ENCODE measurements at places on chromosomes 7 and 10.

GRCh38 chr7:134943785-134944400, 42.4 kb upstream of the AGBL3 start:
- DNase-seq = peak; percentile 55

DNA sequence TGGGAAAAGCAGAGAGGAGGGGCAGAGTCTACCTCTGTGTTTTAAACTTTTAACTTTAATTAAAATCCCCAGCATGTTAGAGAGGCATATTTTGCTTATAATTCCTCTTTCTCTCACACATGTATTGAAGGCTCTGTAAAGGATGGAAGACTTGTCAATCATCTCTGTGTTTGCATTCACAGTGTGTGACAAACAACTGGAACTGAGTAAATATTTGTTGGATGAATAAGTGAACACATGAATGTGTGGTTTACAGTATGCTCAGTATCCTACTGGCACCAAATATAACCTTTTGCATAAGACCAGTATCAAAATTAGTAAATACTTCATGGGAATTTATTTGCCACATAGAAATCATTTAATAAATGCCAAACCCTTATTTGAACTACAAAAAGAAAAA, 829.0 kb downstream of the GRID1 start:
- DNase-seq = no peak

DNA sequence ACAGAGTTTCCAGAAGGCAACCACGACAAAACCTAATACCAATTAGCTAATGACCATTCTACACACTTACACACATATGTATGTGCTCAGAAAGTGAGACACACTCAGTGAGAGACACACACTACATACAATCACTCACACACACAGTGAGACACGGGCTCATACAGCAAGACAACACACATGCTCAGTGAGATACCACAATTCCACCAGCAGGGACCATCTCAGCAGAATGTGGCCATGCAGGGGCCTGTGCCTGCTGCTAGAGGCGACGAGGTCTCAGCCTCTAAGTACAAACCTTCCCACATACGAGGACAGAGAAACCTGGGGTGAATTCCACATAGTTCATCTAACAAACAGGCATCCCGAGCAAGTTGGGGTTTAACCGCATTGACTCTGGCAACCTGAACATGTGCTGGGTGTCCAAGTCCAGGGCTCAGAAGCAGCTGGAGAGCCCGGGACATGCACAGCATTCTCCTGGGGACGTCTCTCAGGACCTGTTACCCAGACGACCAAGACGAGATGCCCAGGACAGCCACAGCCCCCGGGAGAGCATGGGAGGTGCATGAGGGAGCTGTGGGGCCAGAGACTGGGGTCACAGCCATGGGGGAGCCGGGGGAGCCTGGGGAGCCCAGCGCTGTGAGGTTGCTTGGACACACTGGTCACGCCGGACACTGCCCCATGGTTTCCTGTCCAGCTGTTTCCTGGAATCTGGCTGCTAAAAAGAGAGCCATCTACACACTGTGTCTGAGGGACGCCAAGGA, 523.6 kb downstream of the PTPRN2 start:
- no peak for DNase-seq

GRCh38 chr10:19895500-19895899, 79.3 kb downstream of the PLXDC2 start:
- no peak for DNase-seq

GRCh38 chr7:24729365-24730017, 27.8 kb downstream of the GSDME start:
- DNase-seq = no peak

DNA sequence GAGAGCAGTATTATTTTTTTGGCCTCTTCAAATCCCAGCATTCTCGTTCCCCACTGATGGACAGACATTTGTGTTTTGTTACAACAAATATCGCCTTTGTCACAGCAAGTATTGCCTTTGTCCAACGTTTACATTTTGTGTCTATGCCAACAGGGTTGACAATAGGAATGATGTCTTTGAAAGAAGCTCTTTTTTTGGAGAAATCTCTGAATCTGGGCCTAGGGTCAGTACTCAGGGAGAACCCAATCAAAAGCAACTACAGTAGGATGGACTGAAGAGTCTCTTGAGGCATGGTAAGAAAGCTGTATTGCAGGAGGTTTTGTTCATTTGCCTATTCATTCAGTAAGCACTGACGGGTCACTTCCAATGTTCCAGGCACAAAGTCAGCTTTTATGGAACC, 57.7 kb upstream of the KLF14 start:
- no peak for DNase-seq

DNA sequence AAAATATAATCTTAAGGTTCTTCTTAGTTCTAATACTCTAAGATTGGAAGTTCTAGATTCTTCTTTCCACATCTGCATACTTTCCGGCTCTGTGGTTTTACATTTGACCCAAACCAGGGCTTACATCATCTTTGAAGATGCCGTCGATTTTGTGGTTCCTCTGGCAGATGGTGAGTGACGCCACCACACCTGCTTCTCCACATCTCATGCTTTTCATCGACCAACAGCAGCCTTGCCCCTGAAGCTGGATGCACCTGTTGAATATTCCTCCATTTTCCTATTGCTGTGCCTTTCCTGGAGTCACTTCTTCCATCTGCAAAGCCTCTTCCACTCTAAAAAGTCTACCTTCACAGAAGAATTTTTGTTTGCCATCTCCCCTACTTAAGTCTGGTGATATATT, 121.3 kb downstream of the PRKCQ start:
- DNase-seq = no peak

- no peak for DNase-seq
These were observed 126.0 kb upstream of the JCAD start for GRCh38 chr10:30185341-30185740.

- DNase-seq = no peak
These were observed 997.1 kb upstream of the C7orf33 start for GRCh38 chr7:147593271-147594057.

GRCh38 chr7:98249106-98249505, 2.9 kb downstream of the TECPR1 start:
- DNase-seq = no peak

DNA sequence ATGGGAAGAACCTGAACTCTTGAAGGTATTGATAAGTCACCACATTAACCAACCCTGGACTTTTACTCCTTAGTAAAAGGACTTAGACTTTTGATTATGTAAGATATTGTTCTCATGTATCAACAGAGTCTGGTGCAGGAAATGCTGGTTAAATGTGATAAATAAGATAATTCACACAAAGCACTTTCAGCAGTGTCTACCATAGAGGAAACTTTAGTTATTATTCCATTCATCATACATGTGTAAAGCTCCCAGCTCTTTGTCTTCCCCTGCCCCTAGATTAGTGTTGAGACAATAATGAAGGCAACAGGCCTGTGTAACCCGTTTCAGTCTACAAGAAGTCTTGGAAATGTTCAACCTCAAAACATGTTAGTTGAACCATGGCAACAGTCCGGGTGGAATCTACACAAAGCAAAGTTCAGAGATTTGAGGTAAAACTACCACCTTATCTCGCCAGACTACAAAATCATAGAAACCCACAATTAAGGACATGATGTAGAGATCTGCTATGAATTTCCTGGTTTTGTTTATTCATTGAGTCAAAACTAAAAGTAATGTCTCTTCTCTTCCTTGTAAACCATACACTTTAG, 109.9 kb upstream of the ADO start:
- no peak for DNase-seq

DNA sequence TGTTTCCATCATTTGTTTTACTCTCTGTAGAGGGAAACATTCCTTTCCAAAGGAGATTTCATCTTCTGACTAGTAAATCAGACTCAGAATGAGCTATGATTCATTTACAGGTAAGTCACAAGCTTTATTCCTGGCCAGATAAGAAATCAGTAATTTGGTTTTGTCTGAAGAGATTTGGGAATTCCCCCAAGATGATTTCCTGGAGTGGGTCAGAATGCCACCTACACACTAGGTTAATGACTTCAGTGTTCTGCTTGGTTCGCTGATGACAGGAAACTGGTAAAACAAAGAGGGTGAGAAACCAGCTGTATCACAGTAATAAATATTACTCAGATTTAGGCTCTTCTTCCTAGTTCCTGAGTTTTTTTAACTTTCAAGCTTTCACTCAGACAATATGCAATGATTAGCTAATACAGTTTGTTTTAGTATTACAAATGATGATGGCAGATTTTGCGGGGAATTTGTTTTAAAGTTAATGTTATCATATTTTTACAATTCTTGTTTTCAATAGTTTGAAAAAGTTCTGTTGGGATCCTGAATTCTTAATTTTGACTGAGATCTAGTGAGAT, 8.3 kb upstream of the ASZ1 start:
- no peak for DNase-seq

GRCh38 chr10:24821986-24822385, 98.3 kb upstream of the ARHGAP21 start:
- no peak for DNase-seq

GRCh38 chr7:87878208-87878735, 2.0 kb downstream of the DBF4 start:
- no peak for DNase-seq

DNA sequence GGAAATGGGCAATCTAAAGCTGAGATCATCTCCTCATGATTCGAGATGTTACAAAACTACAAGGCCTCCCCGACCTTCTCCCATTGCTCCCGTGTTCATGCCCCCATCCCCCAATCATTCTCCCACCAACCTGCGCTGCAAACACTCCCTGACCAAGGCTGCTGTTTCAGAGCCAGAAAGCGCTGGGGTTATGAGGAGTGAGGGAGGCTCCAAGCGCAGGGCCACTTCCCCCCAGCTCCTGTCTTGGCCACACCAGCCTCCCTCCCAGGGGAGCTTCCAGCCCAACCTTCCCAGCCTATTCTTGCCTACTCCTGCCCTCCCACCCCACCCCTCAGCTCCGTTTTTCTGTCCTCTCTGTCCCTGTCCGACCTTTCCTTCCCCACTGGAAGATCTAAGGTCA, 14.7 kb upstream of the NODAL start:
- DNase-seq = no peak

DNA sequence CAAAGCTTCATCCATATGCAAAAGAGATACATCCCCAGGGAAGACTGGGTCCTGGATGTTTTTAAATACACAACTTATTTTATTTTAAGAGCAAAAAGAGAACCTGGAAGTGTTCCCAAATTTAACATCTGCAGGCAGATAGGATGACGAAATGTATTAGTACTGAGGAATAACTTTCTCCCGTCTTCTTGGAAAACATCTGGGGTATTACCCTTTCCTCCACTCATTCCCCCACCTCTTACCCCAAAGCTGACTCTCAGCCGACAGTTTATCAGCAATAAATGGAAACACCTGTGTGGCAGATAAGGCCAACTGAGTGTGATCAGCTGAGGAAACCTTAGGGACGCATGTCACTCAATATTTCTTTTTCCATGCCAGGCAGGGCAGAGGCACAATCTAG, 435.6 kb upstream of the NPVF start:
- no peak for DNase-seq

DNA sequence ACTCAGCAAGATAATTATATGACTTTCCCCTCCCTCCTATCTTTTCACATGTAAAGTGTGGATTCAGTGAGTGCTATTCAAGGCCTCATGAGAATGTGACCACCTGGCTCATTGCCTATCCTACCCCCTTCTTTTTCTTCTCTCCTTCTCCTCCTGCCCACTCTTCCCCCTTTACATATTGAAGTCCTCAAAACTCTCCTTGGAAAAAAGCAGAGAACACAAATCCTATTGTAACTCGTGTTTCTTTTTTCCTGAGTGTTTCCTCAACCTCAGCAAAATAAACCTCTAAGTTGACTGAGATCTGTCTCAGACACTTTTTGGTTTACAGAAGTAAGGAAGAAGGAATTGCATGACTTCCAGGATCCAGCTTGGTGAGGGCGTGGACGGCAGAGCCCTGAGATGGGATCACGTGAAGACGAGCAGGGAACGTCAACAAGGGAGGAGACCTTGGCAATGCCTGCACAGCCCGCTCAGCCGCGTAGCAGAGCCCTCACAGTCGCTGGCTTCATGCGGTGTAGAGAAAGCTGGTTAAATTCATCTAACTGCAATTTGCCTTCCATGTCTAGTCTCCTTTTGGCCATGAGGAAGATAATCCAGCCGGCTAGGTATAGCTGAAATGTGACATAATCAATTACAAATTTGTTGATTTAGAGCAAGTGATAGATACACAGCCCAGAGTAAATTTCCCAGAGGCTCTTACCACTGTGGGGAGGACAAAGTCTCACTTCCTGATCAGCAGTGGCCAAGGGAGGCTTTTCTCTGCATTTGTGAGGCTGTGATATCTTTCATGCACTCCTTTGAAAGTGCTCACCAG, 75.7 kb downstream of the LYZL2 start:
- no peak for DNase-seq

- DNase-seq = peak; percentile 59
These were observed 14.7 kb upstream of the NXPH1 start for GRCh38 chr7:8418629-8419245.

- DNase-seq = no peak
These were observed 74.4 kb upstream of the PPP1R3C start for GRCh38 chr10:91707236-91707635.

DNA sequence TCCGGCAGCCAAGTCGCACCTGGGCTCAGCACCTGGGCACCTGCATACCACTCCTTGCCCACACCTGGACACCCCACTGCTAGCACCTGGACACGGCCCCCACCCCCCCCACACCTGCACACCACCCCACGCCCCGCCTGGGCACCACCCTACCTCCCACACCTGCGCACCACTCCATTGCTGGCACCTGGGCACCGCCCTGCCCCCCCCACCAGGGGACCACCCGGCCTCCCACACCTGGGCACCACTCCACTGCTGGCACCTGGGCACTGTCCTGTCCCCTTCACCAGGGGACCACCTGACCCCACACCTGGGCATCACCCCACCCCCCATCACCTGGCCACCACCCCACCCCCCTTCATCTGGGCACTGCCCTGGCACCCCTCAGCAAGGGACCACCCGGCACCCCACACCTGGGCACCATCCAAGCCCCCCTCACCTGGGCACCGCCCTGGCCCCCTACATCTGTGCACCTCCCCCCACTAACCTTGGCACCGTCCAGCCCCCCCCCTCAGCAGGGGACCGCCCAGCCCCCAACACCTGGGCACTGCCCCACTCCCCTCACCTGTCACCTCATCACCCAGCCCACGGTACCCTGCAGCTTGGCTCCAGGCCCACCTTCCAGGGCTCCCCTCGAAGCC, 33.8 kb upstream of the RNF32 start:
- no peak for DNase-seq

DNA sequence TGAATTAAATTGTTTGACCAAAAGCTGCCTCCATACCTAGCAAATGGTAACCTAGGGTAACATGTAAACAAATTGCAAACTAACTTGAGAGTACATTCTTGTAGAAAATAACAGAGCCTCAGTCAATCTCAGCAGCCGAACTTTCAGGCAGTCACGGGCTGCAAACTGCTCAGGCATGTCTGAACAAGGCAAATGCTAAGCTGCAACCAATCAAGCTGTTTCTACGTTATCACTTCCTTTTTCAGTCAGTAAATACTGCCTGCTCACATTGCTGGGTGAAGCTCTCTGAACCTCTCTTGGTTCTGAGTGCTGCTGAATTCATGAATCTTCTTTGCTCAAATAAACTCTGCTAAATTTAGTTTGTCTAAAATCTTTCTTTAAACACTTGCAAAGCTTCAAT, 1212.4 kb downstream of the SORCS1 start:
- no peak for DNase-seq

DNA sequence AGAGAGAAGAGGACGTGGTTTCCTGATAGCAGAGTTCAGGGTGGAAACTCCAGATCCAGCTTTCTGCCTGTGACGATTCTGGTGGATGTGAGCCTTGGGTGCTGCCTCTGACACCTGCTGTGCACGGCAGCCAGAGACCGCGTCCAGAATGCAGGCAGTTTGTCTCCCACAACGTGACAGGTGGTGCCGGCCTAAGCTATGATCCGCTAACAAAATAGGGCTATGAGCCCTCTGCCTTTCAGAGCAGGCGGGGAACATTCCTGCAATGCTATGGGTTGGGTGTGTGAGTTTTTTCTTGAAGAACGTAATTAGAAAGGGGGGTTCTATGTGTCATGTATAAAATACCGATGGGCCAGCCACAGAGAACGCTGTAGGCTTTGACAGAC, 297.3 kb upstream of the PRKCQ start:
- no peak for DNase-seq

All from hippocampal formation (tissue), 2 donors.